ENCODE measurements at places on chromosomes 5 and 9.

DNA sequence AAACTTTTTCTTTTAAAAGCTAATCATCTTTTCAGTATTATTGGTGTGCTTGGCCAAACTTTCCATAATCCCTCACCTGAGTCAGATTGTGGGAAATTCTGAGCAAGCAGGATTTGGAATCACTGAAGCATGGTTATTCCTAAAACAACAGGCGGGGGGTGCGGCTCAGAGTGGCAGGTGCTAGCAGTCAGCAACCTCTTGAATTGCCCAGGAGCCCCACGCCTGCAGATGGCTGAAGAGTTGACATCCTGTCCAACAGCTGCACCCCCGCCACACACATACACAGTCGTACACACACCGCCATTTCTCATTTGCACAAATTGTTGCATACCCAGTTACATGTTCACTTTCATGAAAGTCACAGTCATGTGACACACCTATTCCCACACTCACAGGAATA, 96.6 kb downstream of the LHX2 start:
- DNase-seq = no peak

DNA sequence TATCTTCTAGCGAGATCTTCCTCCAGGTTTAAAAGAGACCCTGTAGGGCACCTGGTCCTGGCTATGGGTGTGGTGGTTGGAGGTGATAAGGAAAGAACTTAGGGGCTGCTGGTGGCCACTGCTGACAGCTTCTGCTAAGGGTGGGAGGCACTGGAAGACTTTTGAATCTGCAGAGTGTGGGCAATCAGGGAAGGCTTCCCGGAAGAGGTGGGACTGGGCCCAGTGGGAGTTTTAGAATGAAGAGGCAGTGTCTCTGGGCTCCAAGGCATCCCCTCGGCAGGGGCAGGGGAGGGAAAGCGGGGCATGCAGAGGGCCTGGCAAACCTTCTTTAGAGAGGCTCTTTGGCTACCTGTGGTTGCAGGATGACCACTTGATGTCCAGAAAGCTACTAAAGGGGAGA, 23.0 kb upstream of the DAB2IP start:
- DNase-seq = no peak

- DNase-seq = no peak
Observed at GRCh38 chr9:134490446-134490845, 151.2 kb upstream of the COL5A1 start.

DNA sequence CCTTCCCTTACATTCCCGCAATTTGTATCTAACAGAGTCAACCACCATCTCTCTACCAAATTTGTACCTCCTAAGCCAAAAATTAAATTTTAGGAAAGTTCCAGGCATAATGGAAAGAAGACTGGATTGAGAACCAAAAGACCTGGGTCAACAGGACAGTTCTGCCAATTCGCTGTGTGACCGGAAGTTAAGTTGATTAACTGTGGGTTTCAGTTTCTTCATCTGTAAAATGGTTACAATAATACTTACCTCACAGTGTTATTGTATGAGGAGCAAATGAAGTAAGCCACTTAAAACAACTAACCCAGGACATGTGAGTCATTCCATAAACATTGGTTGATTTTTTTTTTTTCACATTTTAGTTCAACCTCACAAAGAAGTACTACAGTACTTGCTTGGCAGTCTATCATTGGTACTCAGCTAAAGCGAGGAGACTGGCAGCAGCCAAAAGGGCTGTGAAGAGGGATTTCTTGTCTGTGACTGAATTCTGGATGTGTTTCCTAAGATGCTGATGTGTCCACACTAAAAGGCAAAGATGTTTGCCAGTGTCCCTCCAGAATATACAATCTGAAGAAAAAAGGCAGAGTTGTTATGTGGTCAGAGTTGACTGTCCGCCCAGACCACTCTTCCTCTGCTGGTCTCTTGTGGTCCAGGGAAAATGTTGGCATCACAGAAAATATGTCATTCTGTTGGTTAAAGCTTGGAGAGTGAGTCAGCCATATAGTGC, 198.6 kb downstream of the TLE1 start:
- no peak for DNase-seq

- no peak for DNase-seq
Observed at GRCh38 chr9:105507096-105507790, 50.7 kb upstream of the FKTN start.

GRCh38 chr9:109469646-109470358, 28.3 kb downstream of the PTPN3 start:
- DNase-seq = no peak

- no peak for DNase-seq
Observed at GRCh38 chr9:127856729-127857116, 2.3 kb upstream of the ENG start.

- no peak for DNase-seq
Observed at GRCh38 chr9:127163409-127163808, 41.0 kb upstream of the ANGPTL2 start.

- no peak for DNase-seq
Observed at GRCh38 chr9:124263213-124263612, 5.5 kb downstream of the NEK6 start.

GRCh38 chr9:113409883-113410206, 630 bp downstream of the POLE3 start:
- DNase-seq = no peak

DNA sequence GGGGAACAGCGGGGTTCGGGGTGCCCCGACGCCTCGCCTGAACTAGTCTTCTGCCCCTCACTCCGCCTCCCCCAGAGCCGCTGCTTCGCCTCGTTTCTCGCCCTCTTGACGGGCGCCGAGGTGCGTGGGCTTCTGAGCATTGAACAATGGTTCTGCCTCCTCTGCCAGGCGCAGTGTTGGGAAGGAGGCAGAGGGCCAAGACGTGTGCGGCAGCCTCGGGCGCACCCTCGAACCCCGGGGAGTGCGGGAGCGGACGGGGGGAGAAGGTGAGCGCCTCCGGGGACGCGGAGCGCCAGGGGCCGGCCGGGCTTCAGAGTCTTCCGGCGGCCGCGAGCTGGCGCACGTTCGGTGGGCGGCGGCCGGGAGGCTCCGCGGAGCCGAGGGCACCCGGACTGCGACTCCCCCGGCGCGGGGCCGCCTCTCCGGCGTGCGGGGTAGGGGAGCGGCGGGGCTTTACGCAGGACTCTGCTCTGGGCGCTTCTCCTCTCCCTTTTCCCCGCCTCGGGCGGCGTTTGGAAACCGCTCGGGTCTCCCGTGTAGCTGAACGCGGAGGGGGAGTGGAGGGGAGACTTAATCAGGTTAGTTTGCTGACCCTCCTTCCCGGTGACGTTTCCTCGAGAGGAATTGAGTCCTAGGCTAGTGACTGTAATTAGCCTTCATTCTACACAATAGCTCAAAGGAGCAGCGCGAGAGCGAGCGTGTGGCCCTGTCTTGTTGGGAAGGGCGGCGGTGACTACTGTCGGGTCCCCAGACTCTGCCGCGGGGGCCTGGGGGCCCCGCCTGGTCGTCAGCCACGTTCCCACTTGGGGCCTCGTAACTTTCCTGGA, 1.1 kb downstream of the VLDLR start:
- no peak for DNase-seq

- no peak for DNase-seq
Observed at GRCh38 chr5:154249826-154250225, 59.3 kb downstream of the GALNT10 start.

DNA sequence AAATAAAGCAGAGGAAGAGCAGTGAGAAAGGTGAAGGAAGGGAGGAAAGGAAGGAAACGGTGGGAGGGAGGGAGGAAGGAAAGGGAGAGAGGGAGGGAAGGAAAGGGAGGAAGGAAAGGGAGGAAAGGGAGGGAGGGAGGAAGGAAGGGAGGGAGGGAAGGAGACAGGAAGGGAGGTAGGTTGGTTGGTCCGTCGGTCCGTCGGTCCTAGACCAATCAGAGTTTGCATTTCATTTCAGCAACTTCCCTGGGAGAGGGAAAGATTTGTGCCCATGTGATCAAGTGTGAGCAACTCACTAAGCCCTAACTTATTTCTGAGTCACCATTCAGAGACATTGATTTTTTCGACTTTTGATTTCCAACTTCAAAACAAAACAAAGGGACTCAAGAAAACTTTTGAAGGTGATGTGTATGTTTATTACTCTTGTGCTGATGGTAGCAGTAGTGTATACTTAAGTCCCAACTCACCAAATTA, 18.8 kb downstream of the NANS start:
- DNase-seq = no peak

DNA sequence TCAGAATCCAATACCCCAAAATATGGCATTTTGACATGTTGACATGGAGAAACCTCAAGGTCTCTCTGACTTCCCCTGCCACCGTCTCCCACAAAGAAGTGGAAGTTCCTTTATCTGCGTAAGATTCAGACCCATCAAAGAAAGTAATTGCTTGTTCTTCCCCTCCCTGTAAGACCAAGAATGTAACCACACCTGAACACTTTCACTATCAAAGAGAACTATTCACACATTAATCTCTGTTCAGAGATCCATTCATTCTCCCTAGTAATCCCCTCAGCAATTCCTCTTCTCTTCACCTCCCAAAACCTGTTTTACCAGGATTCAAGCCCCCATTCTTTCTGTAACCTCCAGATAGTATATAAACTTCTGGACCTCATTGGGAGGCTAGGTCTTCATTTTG, 4.1 kb upstream of the SLC1A1 start:
- no peak for DNase-seq

- DNase-seq = no peak
Observed at GRCh38 chr9:35598866-35599590, 6.0 kb upstream of the TESK1 start.

GRCh38 chr9:104780796-104781395, 17.0 kb downstream of the NIPSNAP3B start:
- no peak for DNase-seq

GRCh38 chr9:32581512-32582143, 8.7 kb upstream of the NDUFB6 start:
- no peak for DNase-seq

- DNase-seq = no peak
Observed at GRCh38 chr9:30677221-30677620, 1707.2 kb upstream of the ACO1 start.

GRCh38 chr5:67100301-67100700, 96.3 kb downstream of the CD180 start:
- DNase-seq = no peak

- peak; percentile 62 for DNase-seq
Observed at GRCh38 chr5:122774861-122775549, at the start of gene SNX2. SNX2 (plus strand) TSS chr5:122775080; CDS start chr5:122775104, 24 bp downstream.
